ENCODE measurements at places on chromosomes 3 and 15.

GRCh38 chr3:185176750-185177359 is 24.0 kb upstream of the C3orf70 start:
- peak; percentile 53 for DNase-seq

DNA sequence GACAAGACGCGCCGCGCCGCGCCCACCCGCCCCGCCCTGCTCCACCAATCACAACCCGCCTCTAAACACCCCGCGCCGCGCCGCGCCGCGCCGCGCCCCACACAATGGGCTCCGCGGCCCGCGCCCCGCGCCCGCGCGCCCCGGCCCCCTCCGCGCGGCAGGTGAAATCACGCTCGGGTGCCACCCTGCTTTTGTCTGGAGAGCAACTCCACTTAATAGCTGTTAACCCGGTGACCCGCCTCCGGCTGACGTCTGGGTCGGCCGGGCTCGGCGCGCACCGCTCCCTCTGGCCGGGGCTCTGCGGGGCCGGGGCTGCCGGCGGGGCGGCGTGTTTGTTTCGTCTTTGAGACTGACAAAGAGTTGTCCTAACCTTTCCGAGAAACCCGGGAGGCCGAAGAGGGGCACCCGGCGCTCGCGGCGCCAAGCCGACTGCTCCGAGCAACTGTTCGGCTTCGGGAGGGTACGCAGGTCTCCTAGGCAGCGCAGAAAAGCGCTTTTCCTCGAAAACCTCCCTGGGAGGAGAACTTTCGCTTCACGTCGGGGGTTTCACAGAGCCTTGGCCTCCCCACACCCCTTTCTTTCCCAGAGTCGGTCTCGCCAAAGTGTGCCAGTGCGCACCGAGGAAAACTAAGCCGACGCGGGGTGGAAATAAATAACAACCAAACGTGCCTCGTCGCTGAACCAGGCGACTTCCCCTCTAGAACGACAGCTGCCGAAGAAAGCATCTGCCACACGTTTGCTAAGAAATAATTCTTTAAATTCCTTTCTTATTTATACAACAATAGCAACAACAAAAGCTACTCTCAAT is 518.4 kb downstream of the FOXP1 start:
- peak; percentile 56 for DNase-seq

DNA sequence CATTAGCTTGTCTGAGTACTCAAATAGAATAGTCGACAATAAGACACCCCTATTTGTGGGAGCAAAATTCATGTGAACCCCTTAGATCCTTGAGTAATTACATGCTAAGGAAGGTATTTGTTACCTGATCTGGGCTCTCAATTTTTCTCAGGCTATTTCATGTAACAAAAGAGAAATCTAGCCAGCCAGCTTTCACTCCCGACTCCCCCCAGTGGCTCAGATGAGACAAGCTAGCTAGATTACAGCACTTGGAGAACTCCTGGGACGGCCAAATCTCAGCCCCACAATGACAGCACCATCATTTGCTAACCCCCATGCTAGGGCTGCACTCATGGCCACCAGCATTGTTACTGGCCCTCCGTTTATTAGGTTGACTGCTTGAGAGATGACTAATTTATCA is 41.3 kb downstream of the GLDN start:
- no peak for DNase-seq

GRCh38 chr3:43779850-43780249 is 89.1 kb downstream of the ABHD5 start:
- DNase-seq, result no peak

- no peak for DNase-seq
Observed at GRCh38 chr3:193614430-193614829, 21.4 kb downstream of the OPA1 start.

- no peak for DNase-seq
Observed at GRCh38 chr3:154898443-154898842, 181.7 kb upstream of the MME start.

DNA sequence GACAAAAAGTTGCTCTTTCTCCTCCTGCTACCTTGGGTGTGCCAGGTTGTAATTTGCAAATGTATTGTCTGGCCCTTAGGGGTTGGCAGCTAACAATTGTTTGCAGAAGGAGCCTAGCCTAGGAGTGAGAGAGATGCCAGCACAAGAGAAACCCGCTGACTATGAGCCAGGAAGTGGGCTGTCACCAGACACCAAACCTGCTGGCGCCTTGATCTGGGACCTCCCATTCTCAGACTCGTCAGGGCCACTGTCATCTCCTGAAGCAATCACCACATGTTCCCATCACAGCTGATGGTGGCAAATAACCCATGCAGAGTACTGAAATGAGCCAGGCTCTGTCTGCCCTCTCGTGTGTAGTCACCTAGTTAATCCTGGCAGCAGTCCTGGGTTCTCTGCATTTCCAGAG is 406.4 kb upstream of the NPAP1 start:
- DNase-seq, result no peak

DNA sequence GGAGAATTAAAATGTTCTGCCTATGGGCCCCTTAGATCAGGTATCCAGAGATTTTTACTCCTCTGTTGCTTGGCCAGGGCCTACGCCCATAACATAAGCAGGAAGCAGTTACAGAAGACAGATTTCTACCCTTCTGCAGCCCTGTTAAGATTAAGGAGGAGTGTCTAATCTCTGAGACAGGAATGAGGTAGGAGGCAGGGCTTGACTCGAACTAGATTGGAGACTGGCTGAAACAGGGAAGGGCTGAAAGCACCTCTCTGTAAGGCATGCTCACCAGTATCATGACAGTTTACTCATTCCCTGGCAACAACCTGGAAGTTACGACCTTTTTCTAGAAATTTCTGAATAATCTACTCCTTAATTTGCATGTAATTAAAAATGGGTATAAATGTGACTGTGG is 16.7 kb downstream of the PLA2G4D start:
- no peak for DNase-seq

Measured in KG1 (cell line).